Transverse colon (tissue), 4 donors: ENCODE measurements at places on chromosomes 6 and 20. TPM values are rescaled to one million over a fixed set of nuclear protein-coding genes. Genes with fewer than 3 reads are reported as not detected.

- H3K36me3 ChIP-seq = no peaks in the 10 kb centered on the region
- H3K4me1 ChIP-seq = no peaks in the 10 kb centered on the region
- DNase-seq = no peak
- H3K27me3 ChIP-seq = no peaks in the 10 kb centered on the region
- H3K27ac ChIP-seq = no peak overlapping the region
These were observed 436.9 kb downstream of the HTR1B start for GRCh38 chr6:77026341-77026740.

DNA sequence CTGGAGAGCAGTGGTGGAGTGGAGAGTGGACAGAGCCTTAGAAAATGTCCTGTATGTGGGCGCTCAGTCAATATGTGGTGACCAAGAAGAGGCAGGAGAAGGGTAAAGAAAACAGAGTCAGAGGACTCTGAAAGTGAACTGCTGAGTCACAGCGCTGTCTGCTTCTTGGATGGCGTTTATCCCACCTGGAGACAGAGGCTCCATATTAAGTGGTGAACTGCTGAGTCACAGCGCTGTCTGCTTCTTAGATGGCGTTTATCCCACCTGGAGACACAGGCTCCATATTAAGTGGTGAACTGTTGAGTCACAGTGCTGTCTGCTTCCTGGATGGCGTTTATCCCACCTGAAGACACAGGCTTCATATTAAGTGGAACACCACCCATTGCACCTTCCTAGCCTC lies 119.3 kb upstream of the RALGAPA2 start:
- no peak overlapping the region for H3K27ac ChIP-seq
- no peaks in the 10 kb centered on the region for H3K4me1 ChIP-seq
- no peak overlapping the region for H3K4me3 ChIP-seq
- DNase-seq = no peak
- H3K27me3 ChIP-seq = peaks cover 22% of the 10 kb centered on the region
- no peaks in the 10 kb centered on the region for H3K36me3 ChIP-seq

DNA sequence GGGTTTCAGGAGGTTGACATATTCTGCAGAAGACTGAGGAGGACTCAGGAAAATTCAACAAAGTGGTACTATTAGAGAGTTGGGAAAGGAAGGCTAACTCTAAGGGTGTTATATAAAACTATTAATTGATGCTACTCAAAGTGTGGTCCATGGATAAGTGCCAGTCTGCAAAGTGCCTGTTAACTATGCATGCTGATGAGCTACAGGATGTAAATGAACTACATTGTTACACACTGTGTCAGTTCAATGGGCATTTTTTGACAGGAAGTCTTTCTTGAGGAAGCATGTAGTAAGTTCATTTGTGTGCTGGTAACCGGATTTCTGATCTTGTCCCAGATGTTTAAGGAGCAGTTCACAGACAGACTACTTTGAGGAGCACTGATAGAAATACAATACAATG lies 75.6 kb downstream of the KLHL32 start:
- no peaks in the 10 kb centered on the region for H3K27me3 ChIP-seq
- H3K27ac ChIP-seq = no peak overlapping the region
- DNase-seq = no peak
- no peaks in the 10 kb centered on the region for H3K4me1 ChIP-seq
- H3K4me3 ChIP-seq = no peak overlapping the region

DNA sequence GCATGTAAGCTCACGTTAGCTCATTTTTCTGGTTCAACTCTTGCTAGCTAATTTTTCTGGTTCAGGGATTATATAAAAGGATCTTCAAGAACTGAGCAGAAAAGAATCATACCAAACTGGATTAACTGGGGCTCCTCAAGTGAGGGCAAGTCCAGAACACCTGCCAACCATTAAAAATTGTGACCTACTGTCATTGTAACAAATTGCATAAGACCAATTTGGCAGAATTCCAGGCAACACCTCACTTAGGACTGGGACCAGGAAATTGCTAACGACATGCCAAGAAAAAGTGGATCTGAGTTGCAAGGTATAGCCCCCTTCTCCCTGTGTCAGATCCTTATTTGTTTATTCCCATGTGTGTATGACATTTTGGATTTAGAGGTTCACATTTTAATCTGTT lies 216.6 kb downstream of the HIVEP2 start:
- H3K27me3 ChIP-seq = no peaks in the 10 kb centered on the region
- H3K4me1 ChIP-seq = no peaks in the 10 kb centered on the region
- no peaks in the 10 kb centered on the region for H3K36me3 ChIP-seq
- H3K4me3 ChIP-seq = no peak overlapping the region
- DNase-seq = peak; percentile 11
- peak overlapping the region; percentile 43 for H3K27ac ChIP-seq

- no peaks in the 10 kb centered on the region for H3K27me3 ChIP-seq
- no peak for DNase-seq
- H3K36me3 ChIP-seq = no peaks in the 10 kb centered on the region
- H3K4me1 ChIP-seq = no peaks in the 10 kb centered on the region
These were observed 160.1 kb downstream of the EYS start for GRCh38 chr6:65546894-65547293.

- no peaks in the 10 kb centered on the region for H3K36me3 ChIP-seq
- no peaks in the 10 kb centered on the region for H3K27me3 ChIP-seq
- DNase-seq = no peak
- no peak overlapping the region for H3K4me3 ChIP-seq
- no peaks in the 10 kb centered on the region for H3K4me1 ChIP-seq
These were observed 128.9 kb downstream of the TMEM200A start for GRCh38 chr6:130494729-130495128.

- H3K4me3 ChIP-seq = no peak overlapping the region
- no peaks in the 10 kb centered on the region for H3K36me3 ChIP-seq
- no peaks in the 10 kb centered on the region for H3K4me1 ChIP-seq
- no peak for DNase-seq
These were observed 72.7 kb downstream of the FAXC start for GRCh38 chr6:99276747-99277146.

GRCh38 chr6:149901444-149902140 lies 3.7 kb upstream of the RAET1E start:
- H3K27me3 ChIP-seq = no peaks in the 10 kb centered on the region
- no peaks in the 10 kb centered on the region for H3K36me3 ChIP-seq
- DNase-seq = no peak
- H3K4me1 ChIP-seq = peaks cover 15% of the 10 kb centered on the region
- no peak overlapping the region for H3K27ac ChIP-seq

- DNase-seq = no peak
- no peak overlapping the region for H3K27ac ChIP-seq
- no peak overlapping the region for H3K4me3 ChIP-seq
- H3K27me3 ChIP-seq = peaks cover 47% of the 10 kb centered on the region
- no peaks in the 10 kb centered on the region for H3K36me3 ChIP-seq
- H3K4me1 ChIP-seq = no peaks in the 10 kb centered on the region
These were observed 255.1 kb upstream of the KCNG1 start for GRCh38 chr20:51277961-51278360.

- no peaks in the 10 kb centered on the region for H3K27me3 ChIP-seq
- H3K4me3 ChIP-seq = peak overlapping the region; percentile 61
- H3K36me3 ChIP-seq = peaks cover 7% of the 10 kb centered on the region
- H3K4me1 ChIP-seq = peaks cover 15% of the 10 kb centered on the region
- DNase-seq = peak; percentile 82
These were observed 2.7 kb upstream of the EEF1A1 start for GRCh38 chr6:73523434-73524123.

DNA sequence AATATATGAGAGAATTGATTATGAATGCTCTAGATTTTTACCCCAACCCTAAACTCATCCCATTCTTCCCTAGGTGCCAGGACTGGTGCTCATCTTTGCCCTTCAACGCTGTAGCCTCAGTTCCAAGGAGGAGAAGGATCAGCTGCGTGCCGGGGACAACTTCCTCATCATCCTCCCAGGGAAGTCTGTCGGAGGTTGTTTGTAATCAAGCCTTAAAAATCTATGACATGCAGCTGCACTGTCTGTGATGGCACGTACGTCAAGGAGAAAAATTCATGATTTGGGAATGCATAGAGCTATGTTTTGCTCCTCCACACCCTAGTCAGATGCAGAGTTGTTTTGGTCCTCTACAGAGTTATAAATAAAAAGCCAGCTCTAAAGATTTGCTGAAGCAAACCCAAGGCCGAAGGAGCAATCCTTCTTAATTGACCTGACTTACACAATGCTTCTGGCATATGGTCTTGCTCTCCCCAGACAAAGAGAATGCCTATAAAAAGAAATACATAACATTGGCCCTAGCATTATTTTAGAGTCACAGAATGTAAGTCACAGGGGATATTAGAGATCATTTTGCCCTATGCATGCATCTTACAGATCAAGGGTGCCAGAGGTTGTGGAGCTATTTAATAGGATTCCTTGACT lies 244.2 kb downstream of the HIVEP2 start:
- no peaks in the 10 kb centered on the region for H3K27me3 ChIP-seq
- H3K27ac ChIP-seq = no peak overlapping the region
- no peak overlapping the region for H3K4me3 ChIP-seq
- no peak for DNase-seq
- peaks cover 9% of the 10 kb centered on the region for H3K4me1 ChIP-seq

- no peaks in the 10 kb centered on the region for H3K4me1 ChIP-seq
- no peaks in the 10 kb centered on the region for H3K27me3 ChIP-seq
- H3K27ac ChIP-seq = no peak overlapping the region
- H3K36me3 ChIP-seq = no peaks in the 10 kb centered on the region
- no peak for DNase-seq
These were observed 169.5 kb upstream of the THEMIS start for GRCh38 chr6:128070406-128070805.

DNA sequence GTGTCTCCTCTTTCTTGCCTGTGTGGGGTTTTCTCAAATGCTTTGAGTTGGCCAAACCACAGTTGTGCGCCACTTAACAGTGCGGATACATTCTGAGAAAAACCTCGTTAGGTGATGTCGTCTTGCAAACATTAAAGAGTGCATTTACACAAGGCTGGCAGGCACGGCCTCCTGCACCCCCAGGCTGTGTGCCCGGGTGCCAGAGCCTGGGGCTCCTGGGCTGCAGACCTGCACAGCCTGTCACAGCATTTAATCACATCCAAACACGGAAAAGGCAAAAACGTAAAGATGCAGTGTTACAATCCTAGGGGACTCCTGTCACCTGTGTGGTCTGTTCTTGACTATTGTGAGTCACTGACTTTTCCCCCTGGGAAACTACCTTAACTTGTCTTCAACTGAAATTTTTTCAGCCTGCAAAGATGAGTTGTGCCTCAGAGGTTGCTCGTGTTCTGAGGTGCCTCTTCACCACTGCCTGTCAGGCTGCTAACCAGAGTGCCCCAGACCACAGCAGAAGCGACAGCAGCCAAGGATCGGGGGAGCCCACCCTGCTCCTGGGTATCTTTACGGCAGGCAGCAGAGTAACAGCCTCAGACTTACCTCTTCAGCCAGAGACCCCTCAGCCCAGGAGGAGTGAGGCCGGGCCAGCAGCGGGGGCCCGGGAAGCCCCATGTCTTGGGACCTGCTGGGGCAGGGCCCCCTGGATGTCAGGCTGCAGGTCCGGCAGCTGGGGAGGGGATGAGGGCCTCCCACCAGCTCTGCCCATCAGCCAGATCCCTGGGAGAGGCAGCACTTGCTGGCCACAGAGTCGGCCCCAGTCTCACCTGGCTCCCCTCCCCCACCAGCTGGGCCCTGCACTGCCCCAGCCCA lies 683 bp upstream of the C20orf204 start:
- no peak overlapping the region for H3K27ac ChIP-seq
- H3K36me3 ChIP-seq = no peaks in the 10 kb centered on the region
- no peak for DNase-seq
- no peak overlapping the region for H3K4me3 ChIP-seq
- peaks cover 29% of the 10 kb centered on the region for H3K4me1 ChIP-seq

DNA sequence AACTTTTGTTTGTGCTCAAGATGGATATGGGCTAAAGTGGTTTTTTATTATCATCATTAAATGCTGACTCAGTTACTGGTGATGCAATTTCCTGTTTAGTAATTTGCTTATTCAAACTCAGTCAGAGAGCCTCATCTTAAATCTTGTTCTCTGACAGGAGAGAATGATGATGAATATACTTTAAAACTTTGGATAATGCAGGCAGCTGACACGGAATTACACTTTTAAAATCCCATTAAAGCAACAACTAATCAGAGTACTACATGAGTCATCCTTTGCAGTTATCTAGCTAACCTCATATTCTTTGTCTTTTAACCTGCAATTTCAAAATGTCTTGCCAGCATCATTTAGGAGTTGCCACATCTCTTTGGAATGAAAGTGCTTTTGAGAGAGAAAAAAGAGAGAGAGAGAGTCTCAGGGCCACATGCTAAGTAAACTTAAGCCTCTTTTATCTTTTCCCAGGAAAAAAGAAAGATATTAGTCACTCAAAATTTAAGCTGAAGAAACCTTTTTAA lies 9.2 kb upstream of the C6orf141 start:
- H3K4me1 ChIP-seq = no peaks in the 10 kb centered on the region
- DNase-seq = no peak
- no peaks in the 10 kb centered on the region for H3K36me3 ChIP-seq

Gene RAET1L
- total RNA-seq = not detected

Gene RAD21L1
- total RNA-seq = not detected

Gene EEF1A1
- total RNA-seq = 4,503 TPM

Gene SAMD5
- 1.5 TPM for total RNA-seq

Gene CD24
- 2,167 TPM for total RNA-seq

Gene IRAK1BP1
- 2.9 TPM for total RNA-seq

Gene SCRT2
- total RNA-seq = not detected

Gene FRMD1
- total RNA-seq = 86.4 TPM

Gene B3GALT4
- total RNA-seq = 39.4 TPM

Gene GRM1
- not detected for total RNA-seq
